ENCODE measurements at places on chromosomes 16 and 17.

DNA sequence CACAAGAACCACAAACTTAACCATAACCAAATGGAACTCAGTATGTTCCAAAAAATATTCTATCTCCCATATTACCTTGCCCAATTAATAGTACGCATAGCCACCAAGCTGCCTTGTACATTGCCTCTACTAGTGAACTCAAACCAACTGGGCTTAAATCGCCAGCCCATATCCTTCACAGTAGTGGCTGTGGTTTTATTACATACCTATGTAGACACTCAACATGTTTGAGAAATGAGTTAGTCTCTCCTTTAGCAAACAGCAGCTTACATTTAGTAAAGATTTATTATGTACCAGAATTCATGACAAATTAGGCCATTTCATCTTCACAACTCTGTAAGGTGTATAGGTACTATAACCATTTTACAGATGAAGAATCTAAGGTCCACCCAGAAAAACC lies 41.4 kb downstream of the GRB2 start:
- DNase-seq: no peak

- DNase-seq: peak; percentile 8
These were observed 9.1 kb downstream of the CA4 start for GRCh38 chr17:60158751-60159478.

DNA sequence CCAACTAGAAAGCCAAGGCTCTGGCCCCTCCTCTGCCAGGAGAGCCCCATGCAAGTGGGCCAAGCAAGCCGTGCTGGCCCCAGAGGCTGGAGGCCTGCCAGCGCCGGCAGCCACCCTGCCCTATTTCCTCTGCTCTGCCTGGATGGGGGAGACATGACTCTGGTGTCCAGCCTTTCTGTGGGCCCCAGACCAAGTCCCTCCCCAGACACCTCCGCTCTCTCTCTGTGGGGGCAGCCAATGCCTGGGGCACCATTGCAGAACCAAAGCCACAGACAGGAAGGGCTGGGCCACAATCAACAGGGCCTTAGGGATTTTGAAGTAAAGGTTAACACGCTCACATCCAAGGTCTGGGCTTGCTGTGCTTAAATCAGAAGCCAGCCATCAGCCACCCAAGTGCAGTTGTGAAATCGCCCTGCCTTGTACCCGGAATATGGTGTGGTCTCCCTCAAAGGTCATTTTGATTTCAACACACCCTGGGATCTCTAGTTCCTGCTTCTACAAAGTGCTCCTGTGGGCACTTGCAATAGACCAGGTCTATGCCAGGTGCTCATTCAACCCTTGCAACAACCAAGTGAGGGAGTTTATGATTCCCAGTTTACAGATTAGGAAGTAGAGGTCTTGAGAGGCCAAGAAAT lies 63.5 kb upstream of the TEX2 start:
- DNase-seq: peak; percentile 47

DNA sequence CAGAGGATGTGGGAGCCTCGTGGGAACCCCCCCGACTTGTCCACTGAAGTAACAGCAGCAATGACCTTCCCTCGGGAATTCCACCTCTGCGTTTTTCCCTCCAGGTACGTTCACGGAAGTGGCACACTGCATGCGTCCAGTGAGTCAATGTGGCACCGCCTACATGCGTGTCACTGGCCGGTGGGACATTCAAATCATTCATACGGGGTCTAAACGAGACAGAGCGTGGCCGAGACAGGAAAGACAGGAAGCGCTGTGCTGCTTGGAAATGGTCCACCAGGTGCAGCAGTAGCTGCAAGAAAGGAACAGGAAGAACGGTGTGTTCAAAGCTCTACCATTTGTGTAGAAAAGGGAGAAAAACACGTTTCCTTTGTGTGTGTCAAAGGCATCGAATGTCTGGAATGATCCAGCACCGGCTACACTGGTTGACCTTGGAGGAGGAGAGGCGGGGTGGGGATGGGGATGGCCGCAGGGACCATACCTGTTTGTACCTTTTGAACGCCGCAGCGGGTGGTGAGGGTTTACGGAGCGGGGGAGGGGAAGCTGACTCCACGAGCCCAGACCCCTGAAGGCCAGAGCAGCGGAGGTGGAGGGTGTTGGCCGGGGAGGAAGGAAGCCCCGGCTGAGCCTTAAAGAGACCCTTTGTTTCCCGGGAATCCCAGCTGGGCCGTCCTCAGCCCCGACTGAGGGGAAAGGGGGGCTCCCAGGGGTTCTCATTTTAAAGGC lies 1.7 kb upstream of the PGAP6 start:
- peak; percentile 12 for DNase-seq

GRCh38 chr16:26078716-26079355 lies 387.1 kb downstream of the HS3ST4 start:
- no peak for DNase-seq

DNA sequence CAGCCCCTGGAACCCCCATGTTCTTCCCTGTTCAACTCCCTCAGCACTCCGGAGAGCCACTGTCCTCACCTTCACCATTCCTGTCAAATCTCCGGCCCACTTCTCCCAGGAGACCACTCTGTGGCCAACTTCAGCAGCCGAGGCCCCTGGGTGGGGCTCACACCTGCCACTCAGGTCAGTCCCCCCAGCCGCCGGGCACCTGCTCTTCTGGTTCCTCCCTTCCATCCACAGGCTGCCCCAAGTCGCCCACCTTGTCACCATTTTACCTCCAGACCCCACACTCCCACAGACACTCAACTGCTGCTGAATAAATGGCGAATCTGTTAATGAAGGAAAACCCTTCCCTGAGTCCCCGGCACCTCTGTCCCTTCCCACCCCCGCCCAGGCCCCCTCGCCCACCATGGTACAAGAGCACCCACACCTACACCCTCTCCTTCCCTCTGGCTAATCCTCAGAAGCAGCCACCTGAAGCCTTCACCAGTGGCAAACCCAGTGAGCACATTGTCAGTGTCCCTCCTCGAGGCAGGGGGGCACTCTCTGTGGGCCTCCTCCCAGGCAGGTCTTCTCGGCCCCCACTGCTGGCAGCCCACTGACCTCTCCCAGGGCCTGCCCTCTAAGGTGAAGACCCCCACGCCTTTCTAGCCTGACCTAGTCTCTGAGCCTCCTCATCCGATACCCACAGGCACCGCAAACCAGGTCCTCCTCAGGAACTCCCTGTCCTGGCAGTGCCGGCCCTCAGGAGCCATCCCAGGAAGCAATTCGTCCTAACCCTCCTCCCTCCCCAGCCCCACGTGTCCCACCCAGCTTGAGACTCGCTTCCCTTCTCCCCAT lies 8.2 kb downstream of the CANT1 start:
- no peak for DNase-seq

- DNase-seq: no peak
These were observed 2.8 kb downstream of the PKMYT1 start for GRCh38 chr16:2977440-2977839.

GRCh38 chr17:44039829-44040635 lies 25.3 kb upstream of the TMEM101 start:
- no peak for DNase-seq

DNA sequence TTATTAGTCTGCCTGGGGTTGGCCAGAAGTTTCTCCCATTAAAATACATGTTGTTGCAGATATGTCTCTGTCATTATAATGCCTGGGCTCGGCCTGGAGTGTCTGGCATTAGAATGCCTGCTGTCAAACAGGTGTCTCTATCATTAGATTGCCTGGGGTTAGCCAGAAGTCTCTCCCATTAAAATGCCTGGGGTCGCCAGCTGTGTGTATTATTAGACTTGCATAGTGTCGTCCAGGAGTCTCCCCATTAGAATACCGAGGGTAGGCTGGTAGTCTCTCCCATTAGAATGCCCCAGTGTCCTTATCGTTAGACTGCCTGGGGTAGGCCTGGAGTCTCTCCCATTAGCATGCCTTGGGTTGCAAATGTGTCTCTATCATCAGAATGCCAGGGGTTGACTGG lies 2270.8 kb downstream of the TP53TG3F start:
- DNase-seq: no peak

DNA sequence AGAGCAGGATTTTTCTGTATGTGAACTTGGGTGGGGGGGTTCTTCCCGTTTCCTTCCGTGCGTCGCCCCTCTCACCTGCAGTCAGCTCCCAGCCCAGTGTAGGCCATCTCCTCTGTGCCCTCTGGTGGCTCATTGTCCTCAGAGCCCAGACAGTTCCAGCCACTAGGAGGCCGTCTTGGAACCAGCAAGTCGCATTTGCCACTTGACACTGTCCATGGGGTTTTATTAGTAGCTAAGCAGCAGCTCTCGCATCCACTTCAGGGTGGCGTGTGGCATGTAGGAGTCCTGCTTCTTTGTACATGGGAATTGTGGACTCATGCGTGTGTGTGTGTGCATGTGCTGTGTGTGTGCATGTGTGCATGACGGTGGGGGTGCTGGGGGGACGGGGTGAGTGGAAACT lies 74.0 kb downstream of the SEC14L1 start:
- DNase-seq: peak; percentile 62

DNA sequence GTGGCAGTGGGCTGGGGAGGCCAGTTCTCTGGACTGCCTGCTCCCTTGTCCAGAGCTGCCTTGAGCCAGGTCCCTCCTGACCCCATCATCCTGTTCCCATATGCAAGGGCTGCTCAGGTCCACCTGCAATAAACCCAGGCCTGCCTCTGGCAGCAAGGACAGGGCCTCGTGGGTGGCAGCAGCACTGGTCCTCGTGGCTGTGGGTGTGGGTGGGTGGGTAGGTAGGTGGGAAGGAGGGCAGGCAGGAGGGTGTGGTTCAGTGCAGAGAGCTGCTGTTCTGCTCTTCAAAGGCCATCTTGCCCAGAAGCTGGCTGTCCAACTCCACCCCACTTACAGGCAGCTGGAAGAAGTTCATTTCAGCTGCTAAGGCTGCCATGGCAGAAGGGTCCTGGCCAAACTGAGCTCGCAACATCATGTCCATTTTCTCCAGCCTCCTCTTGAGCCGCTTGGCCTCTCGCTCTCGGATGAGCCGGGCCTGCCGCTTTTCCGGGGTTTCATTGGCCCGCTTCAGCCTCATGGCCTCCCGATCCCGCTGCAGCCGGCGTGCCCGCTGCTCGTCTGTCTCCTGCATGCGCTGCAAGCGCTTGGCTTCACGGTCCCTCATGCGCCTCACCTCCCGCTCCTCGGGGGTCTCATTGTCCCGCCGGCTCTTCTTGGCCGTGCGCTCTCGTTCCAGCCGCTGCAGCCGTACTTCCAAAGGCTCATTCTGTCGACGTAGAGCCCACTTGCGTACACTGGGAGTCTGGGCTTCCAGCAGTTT lies 14.2 kb downstream of the ATXN1L start:
- DNase-seq: no peak

DNA sequence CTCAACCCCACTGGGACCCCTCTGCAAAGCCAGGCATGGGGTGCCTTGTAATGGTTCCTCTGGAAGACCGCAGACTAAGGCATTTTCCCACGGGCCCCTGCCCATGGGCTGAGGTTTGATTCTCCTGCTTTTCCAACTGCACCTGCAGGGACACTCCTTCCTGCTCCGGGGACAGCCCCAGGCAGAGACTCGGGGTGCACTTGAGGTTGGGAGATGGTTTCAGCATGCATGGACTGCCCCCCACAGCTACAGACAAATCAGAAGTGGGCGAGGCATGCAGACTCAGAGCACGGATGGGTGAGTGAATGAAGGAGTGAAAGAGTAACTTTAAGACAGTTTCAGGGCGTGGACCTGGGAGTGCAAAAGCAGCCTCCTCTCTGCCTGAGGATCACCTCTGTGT lies 87.9 kb upstream of the RPL38 start:
- no peak for DNase-seq

- DNase-seq: no peak
These were observed 211.5 kb upstream of the TNRC6C start for GRCh38 chr17:77746896-77747554.

DNA sequence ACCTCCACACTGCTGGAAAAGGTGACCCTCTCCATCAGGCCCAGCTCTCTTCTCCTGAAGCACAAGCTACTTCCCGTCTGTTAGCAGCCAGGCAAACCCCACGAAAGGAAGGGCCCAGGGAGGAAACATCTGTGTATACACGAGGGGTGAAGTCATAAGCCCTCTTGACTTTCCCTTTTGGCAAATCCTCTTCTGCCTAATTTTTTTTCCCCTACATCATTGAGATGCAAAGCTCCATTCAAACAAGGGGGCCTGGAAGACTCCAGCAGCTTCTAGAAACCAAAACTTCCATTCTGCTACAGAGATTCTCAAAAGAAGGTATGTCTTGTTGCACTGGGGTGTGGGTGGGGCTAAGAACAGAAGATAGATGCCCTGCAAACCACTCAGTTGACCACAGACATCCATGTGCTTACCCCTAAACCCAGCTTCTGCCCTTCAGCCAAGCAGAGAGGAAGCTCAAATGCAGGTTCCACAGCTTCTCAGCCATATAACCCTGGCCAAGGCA lies 145.6 kb upstream of the RCVRN start:
- DNase-seq: no peak

- DNase-seq: peak; percentile 18
These were observed 92.3 kb downstream of the METRNL start for GRCh38 chr17:83171661-83172060.

- peak; percentile 60 for DNase-seq
These were observed 1.1 kb downstream of the VAT1 start for GRCh38 chr17:43020789-43021740.

DNA sequence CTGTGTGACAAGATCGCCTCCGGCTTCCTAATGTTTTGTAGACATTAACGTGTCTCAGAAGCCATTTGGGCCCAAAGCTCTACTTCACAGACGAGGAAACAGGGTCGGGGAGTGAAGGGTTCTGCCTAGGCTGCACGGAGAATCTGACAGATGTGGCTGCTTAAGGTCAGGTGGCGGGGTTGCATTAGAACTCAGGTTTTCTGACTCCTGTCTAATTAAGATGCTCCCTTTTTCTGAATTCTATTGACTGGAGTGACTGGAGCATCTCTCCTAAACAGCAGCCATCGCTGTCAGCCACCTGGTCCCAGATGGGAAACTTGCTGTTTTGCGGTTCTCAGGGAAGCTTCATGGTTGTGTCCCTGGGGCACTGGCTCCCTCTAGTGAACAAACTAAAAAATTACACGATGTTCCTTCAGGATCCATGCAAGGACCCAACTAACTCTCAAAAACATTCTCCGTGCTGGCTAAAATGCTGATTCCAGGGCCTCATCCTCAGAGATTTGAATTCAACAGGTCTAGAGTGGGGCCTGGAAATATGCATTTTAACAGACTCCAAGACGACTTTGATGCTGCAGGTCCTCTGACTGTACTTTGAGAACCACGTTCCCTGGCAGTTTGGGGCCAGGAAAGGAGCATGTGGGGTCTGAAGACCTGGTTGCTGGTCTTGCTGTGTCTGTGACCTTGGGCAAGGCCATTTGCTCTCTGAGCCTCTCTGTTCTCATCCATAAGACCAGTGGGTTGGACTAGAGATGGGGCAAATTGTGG lies 117.4 kb downstream of the IRF8 start:
- peak; percentile 46 for DNase-seq

GRCh38 chr16:5875416-5875815 lies 777.8 kb upstream of the EEF2KMT start:
- DNase-seq: no peak

- DNase-seq: no peak
These were observed 251.2 kb upstream of the CDH11 start for GRCh38 chr16:65373097-65373496.

- no peak for DNase-seq
These were observed 88.8 kb upstream of the ANKFN1 start for GRCh38 chr17:56064506-56064905.
